Right lung (tissue), 10 donors: ENCODE measurements at places on chromosomes 4 and X. TPM values are rescaled to one million over a fixed set of nuclear protein-coding genes. Genes with fewer than 3 reads are reported as not detected.

GRCh38 chr4:126890994-126891393 lies 741.8 kb upstream of the INTU start:
- DNase-seq, result no peak

Gene FAM9C
- 0.19 TPM for polyA plus RNA-seq

DNA sequence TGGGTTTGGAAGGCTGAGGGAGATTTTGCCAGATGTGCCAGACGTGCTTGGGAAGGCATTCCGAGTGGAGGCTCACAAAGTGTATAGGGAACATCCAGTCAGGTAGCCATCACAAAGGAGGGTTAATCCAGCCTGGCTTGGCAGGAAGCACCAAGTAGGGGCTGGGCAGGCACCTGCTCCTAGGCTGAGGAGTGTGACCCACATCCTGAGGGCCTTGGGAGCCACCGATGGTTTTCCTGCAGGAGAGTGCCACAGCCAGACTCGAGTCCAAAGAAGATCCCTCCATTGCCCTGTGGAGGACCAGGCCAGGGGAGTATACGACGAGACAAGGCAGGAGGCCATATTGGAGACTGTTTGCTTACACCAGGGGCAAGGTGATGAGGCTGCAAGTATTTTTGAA lies 47.2 kb downstream of the PNMA5 start:
- no peak for DNase-seq

GRCh38 chr4:1418494-1419285 lies 12.4 kb upstream of the NKX1-1 start:
- no peak for DNase-seq

- no peak for DNase-seq
These were observed 277.9 kb upstream of the KLF3 start for GRCh38 chr4:38386005-38386551.

DNA sequence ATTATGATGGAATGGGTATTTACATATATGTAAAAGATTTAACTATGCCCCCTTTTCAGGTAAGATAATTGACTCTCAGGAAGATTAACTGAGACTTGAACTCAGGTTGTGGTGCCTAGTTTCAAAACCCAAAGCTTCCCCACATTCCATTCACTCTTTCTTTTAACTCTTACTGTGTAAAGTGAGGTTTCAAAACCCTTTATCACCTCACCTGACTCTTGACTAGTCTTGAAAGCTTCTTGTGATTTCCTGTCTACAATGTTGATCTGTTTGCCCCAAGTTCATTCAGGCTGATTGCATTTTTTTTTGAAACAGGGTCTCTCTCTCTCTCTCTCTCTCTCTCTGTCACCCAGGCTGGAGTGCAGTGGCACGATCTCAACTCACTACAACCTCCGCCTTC lies 40.5 kb upstream of the RAPGEF2 start:
- DNase-seq, result no peak

Gene RXFP1
- 8.5 TPM for polyA plus RNA-seq

DNA sequence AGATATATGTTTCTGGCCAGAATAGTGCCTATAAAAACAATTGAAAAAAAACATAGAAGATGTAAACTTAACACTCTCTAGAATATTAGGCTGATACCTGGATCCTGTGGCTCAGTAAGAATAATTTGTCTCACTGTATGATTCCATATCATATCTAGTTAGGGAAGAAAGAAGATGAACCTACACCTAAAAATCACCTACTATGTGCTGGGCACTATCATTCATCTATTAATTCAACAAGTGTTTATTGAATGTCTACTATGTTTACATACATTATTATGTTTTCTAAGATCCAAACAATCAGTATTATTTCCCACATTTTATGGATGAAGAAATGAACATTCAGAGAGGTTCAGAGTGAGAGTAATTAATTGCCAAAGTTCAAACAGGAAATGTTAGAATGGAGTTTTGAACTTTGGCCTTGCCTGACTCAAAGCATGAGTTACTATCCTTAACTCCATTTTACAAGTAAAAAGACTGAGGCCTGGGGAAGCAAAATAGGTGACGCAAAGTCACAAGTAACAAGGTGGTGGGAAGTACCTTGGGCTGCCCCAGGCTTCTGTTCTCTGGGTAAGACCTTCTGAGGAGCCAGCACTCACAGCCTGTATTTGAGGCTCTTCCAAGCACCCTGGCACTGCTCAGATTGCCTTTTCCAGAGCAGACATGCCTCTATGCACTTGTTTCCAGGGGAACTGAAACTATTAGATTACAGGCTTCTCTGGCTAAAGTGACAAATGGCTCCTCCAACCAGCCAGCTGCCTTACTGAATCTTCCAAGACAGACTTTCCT lies 111.1 kb upstream of the ACSL4 start:
- DNase-seq, result no peak

Gene HSFX3
- 0.19 TPM for polyA plus RNA-seq

- no peak for DNase-seq
These were observed 32.3 kb downstream of the SH3RF1 start for GRCh38 chr4:169238445-169238844.

Gene GAGE12H
- not detected for polyA plus RNA-seq

DNA sequence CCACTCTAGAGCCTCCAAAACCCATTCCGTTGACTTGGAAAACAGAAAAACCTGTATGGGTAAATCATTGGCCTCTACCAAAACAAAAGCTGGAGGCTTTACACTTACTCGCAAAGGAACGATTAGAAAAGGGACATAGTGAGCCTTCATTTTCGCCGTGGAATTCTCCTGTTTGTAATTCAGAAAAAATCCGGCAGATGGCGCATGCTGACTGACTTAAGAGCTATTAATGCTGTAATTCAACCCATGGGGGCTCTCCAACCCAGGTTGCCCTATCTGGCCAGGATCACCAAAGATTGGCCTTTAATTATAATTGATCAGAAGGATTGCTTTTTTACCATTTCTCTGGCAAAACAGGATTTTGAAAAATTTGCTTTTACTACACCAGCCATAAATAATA lies 60.8 kb downstream of the ZNF732 start:
- DNase-seq, result no peak

DNA sequence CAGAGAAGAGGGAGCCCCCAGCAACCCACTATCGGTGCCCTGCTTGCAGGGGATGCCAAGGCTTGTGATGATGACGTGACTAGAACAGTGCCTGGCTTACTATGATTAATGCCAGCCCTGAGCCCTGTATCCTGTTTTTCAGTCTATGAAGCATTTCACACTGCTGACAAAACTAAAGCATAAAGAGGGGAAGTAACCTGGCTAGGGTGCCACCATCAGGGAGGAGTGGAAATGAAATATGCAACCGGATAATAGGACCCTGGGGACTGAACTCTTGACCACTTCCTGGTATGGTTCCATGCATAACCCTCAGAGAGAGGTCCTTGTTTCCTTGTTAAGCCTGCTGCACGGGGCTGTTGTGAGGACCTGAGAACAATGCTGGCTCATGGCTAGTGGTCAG lies 50.3 kb downstream of the MED28 start:
- no peak for DNase-seq

DNA sequence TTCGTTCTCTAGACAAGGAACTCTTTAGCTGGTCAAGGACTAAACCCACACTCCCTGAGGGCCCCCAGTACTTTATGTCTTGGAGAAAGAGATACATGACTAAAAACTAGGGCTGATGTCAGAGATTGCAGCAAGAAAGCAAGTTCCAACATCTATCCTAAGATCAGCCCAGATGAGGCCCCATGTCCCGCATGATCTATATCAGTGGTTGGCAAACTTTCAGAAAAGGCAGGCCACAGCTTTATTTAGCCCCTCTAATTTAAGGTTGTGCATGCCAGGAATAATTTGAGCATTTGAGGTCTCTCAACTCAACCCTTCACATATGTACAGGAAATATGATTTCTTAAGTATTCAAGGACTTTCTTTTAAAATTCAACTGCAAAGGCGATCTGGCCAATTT lies 44.1 kb upstream of the FRMD7 start:
- DNase-seq, result no peak

DNA sequence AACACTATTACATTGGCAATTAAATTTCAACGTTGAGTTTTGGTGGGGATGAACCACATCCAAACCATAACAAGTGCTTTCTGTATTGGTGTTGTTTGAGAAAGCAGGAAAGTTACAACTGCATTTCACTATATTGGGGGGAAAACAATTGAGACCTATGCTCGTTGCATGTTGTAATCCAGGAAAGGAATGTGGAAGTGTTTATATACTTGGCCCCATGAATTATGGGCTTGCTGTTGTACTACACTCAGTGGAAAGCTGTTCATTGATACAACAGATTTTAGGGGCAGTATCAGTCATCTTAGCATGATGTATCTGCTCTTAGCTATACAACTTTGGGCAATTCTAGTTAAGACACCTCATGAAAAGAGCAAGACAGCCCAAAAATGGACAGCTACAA lies 52.4 kb downstream of the KLHL5 start:
- DNase-seq, result no peak

Gene TLR2
- polyA plus RNA-seq, result 30.8 TPM

DNA sequence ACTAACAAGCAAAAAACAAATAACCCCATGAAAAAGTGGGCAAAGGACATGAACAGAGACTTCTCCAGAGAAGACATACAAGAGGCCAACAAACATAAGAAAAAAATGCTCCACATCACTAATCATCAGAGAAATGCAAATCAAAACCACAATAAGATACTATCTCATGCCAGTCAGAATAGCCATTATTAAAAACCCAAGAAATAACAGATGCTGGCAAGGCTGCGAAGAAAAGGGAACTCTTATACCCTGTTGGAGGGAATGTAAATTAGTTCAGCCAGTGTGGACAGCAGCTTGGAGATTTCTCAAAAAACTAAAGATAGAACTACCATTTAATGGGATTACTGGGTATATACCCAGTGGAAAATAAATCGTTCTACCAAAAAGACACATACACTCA lies 79.6 kb downstream of the MAPK10 start:
- DNase-seq, result no peak

DNA sequence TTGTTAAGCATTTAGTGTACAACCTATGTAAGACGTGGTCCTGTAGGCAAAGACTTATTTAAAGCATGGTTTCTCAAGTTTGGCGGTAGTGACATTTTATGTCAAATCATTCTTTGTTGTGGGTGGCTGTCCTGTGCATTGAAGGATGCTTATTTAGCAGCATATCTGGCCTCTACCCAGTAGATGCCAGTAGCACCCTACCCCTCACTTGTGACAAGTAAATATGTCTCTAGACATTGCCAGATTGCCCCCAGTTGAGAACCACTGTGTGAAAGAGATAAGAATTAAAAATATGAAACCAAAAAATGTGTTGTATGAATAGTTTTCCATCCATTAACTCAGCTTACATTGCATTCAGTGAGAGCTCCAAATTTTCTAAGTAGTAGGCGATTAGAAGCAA lies 25.5 kb downstream of the MMAA start:
- DNase-seq, result no peak

Gene UGT8
- polyA plus RNA-seq, result 11.7 TPM

DNA sequence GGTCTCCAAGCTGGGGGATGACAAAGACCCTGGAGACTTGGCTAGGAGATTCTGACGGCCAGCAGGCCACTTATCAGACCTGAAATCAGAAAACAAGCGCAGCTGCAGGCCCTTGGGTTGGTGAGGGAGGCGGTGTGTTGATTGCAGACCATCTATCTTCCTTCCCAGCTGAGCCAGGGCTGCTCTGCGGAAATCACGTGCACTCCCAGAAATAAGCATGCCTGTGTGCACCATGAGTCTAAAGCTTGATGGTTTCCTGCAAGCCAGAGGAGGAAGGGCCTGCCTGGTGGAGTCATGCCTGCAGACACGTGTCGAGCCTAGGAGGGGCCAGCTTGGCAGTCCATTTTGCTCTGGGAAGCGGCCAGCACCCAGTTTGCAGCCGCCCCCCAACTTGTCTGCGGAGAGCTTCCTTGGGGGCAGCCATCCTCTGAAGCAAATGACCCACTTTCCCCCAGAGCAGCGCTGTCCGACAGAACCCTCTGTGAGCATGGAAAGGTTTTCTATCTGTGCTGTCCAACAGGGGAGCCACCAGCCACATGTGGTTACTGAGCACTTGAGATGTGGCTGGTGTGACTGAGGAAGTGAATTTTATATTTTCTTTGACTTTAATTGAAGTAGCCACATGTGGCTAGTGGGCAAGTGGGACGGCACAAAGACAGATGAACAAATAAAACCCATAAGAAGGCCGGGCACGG lies 175.7 kb upstream of the BCOR start:
- DNase-seq, result no peak

GRCh38 chr4:77994194-77994721 lies 62.9 kb upstream of the FRAS1 start:
- DNase-seq, result peak; percentile 69

Gene DDX60
- 20.4 TPM for polyA plus RNA-seq

Gene ODAPH
- not detected for polyA plus RNA-seq

Gene MAGEE2
- polyA plus RNA-seq, result 0.85 TPM

DNA sequence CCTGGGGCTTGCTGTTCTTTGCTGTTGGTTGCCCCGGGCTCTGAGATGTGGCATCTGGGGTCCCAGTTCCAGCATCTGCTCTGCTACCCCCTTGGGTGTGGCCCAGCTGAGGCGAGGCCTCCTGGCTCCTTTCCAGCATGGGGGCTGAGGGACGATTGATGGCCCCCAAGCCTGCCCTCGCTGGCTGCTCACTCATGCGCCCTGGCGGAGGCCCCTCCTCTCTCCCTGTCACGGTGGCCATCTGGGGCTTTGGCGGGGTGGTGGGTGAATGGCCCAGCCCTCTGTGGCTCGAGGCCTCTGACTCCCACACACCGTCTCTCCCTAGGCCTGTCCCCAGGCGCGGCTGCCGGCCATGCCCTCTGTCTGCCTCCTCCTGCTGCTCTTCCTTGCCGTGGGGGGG lies 1.8 kb downstream of the PLXNA3 start:
- no peak for DNase-seq

DNA sequence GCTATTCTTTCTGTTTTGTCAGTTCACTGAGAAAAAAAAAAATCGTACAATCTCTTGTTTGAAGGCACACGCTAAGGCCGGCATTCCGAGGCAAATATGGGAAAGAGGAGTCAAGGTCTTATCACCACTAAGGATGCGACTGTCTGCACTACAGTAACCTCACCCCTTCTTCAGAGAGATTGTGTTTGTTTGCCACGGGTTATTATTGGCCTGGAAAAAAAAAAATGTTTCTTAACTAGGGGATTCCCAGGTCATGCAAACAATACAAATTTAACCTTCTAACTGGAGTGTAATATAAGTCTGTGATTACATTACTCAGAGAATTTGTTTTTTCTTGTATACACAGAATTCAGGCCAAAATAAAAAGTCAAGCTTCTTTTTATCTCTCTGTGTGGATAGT lies 168.3 kb downstream of the TMA16 start:
- DNase-seq, result no peak

DNA sequence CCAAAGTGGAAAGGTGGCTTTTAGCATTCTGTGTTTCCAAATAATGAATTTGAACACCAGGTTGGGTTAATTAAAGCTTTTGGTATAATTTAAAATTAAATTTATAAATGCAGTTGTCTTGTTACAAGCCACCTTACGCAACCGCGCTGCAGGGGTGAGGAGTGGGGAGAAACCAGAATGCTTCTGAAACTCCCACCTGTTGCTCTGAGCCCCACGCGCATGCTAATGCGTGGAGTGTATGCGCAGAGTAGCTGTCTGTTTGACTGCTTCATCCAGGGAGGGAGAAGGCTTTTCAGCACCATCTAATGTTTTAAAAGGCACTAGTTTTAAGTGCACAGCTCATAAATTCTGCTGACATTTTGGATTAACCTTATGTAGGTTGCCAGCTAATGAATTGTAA lies 12.5 kb downstream of the OGT start:
- DNase-seq, result no peak

GRCh38 chr4:60868232-60868960 lies 331.7 kb upstream of the ADGRL3 start:
- no peak for DNase-seq

GRCh38 chr4:2927696-2928075 lies 35.5 kb downstream of the NOP14 start:
- DNase-seq, result no peak
